LHCN-M2 (cell line): ENCODE measurements at places on chromosomes 12 and 14. TPM values are rescaled to one million over a fixed set of nuclear protein-coding genes. Genes with fewer than 3 reads are reported as not detected.

DNA sequence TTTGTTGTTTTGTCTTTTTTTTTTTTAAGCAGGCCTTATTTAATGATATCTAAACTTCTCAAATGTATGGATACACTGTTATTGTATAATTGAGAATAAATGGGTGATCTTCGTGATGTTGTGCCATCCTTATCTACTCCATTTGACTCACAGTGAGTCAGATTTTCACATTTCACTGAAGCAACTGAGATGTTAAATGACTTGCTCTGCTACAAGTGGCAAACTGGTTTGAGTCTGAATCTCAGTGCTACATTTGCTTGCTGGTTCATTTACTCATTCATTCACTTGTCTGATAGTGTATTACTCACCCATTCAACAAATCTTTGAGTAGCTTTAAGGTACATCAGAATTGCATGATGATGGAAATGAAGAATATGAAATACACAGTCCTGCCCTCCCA, 2.6 kb downstream of the KIAA0586 start:
- DNase-seq: peak; percentile 57

Gene SLC41A2
- total RNA-seq: 2.2 and 2.4 TPM in 2 replicates

- DNase-seq: peak; percentile 93
Observed at GRCh38 chr12:19967431-19967830, 400.9 kb upstream of the PDE3A start.

Gene SMCO2
- total RNA-seq: not detected in 2 replicates

Gene TAS2R46
- 0.11 and 0.13 TPM in 2 replicates for total RNA-seq

- DNase-seq: no peak
Observed at GRCh38 chr14:96629558-96630222, 127.5 kb downstream of the PAPOLA start.
